ENCODE measurements at places on chromosomes 1 and 21.

DNA sequence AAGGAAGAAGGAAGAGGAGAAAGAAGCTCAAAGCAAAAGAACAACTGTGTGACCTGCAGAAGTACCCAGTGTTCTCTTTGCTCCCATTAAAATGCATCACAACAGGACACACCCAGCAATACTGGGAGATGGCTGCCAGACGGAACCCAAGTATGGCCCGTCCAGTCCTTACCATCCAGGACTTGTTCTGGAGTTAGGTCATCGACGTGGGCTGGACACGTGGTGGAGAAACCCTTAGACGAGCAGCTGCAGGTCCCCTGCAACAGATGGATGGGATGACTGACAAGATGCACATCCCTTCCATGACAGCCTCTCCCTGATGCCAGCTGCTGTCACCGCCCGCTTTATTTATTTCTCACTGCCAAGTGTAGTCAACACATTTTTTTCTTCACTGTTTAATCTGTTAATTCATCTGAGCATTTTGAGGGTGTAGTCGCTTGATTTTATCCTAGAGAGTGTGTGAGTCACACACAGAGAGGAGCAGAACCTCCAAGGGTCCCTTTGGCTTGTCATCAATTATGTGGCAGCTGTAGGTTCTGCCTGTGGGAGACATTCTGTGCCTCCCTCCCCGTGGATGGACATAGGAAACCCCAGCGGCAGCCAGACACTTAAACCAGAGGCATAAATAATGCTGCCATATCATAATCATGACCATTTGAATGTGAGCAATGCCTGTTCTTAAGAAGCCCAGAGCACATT lies 80.9 kb downstream of the ABCA4 start:
- no peak for DNase-seq

DNA sequence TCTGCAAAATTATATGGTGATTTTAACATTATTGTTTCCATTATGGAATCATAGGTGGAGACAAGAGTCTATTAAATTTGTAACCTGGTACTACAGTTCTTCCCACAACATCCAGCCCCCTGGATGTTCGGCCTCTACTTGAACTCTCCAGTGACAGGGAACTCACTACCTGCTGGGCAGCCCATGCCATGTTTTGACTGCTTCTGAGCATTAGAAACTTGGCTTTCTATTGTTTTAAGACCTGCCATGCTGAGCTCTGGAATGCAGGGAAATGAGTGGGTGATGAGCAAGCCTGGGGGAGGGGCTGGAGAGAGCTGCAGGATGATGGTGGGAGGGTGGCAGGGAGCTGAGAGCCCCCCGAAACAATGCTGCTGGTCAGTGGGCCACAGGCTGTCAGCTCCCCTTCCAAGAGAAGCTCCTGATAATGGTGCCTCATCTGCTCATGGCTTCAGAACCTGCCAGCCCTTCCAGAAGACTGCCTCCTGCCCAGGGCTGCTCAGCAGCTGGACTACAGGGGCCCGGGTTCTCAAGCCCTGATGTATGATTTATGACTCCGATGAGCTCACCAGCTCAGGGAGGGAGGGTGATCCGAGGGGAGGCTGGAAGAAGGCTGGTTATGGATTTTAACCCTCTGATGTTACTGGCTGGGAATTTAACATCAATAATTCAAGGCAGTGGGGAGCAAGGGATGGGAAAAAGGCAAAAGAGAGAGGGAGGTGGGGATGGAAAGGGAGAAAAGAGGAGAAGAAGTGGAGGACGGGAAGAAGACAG lies 205.0 kb downstream of the HIVEP3 start:
- DNase-seq = peak; percentile 69

DNA sequence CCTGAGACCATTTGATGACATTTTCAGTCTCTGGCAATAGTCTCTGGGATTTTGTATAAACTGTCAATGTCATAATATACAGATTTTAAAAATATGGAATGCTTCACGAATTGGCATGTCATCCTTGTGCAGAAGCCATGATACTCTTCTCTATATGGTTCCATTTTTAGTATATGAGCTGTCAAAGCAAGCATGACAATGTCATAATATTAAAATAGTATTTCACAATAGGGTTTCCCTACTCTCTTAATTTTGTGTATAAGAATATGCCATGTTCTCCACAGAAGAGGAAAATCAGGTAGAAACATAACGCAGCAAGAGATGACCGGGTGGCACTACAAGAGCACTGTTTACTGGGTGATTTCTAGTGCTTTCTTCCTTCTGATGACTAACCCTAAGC lies 8.3 kb upstream of the DIPK1A start:
- no peak for DNase-seq

DNA sequence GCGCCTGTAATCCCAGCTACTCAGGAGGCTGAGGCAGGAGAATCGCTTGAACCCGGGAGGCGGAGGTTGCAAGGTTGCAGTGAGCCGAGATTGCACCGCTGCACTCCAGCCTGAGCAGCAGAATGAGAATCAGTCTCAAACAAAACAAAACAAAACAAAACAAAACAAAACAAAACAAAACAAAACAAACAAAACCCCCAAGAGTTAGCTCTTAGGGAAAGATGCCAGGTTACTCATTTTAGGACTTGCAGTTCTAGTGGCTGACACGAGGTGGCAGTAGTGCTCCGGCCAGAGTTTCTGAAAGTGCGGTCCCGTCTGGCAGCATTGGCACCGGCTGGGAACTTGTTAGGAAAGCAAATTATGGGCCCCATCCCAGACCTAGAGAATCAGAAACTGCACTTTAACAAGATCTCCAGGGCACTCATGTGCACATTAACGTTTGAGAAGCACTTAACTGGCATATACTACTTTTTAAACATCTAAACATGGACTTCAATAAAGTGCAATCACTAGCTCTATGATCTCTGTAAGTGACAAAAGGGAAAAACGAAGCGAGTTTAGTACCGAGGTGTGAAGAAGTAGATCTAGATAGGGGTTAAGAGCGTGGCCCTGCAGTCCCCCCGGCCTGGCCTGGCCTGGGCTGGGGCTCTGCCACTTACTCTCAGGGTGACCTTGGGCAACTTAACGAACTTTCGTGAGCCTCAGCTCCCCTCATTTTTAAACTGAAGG lies 41.9 kb upstream of the TNFRSF1B start:
- DNase-seq = peak; percentile 42

GRCh38 chr21:24025101-24025500 lies 1582.2 kb downstream of the MRPL39 start:
- DNase-seq = no peak

DNA sequence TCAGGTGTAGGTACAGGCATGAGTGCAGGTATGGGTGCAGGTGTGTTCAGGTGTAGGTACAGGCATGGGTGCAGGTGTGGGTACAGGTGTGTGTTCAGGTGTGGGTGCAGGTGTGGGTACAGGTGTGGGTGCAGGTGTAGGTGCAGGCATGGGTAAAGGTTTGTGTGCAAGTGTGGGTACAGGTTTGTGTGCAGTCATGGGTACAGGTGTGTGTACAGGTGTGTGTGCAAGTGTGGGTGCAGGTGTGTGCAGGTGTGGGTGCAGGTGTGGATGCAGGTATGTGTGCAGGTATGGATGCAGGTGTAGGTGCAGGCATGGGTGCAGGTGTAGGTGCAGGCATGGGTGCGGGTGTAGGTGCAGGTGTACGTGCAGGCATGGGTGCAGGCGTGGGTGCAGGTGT lies 79.4 kb upstream of the ACTL8 start:
- no peak for DNase-seq

GRCh38 chr1:213759359-213760181 lies 228.2 kb upstream of the PROX1 start:
- no peak for DNase-seq
